ENCODE measurements at places on chromosomes 4 and X. TPM values are rescaled to one million over a fixed set of nuclear protein-coding genes. Genes with fewer than 3 reads are reported as not detected.
A peak's percentile ranks its signal among the peaks of the same experiment; 100 is the strongest.

The APLN gene
- total RNA-seq = 0.39 TPM

The PARM1 gene
- not detected for total RNA-seq

The GUCY1B1 gene
- total RNA-seq = 0.30 TPM

The FAM120C gene
- 10.6 TPM for total RNA-seq

The CCNA2 gene
- 74.7 TPM for total RNA-seq

The TREX2 gene
- 0.94 TPM for total RNA-seq

- no peak for DNase-seq
- no peak overlapping the region for H3K4me3 ChIP-seq
- H3K36me3 ChIP-seq = no peaks in the 10 kb centered on the region
- H3K4me1 ChIP-seq = no peaks in the 10 kb centered on the region
- H3K27me3 ChIP-seq = no peaks in the 10 kb centered on the region
- H3K27ac ChIP-seq = no peak overlapping the region
These were observed 60.3 kb downstream of the ALPK1 start for GRCh38 chr4:112357453-112357852.

DNA sequence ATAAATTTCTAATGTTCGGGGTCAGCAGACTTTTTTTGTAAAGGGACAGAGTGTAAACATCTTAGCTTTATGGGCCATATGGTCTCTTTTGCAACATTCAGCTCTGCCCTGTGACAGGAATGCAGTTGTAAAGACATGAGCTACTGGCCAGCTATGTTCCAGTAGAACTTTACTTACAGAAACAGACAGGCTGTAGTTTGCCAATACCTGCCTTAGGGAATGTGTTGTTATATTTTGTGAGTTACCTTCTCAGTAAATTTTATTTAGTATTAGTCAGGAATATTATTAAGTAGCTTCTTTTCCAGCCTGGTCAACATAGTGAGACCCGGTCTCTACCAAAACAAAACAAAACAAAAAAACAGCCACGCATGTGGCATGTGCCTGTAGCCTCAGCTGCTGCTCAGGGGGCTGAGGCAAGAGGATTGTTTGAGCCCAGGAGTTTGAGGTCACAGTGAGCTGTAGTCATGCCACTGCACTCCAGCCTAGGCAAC is 48.7 kb downstream of the HTT start:
- H3K4me3 ChIP-seq = no peak overlapping the region
- H3K27me3 ChIP-seq = no peaks in the 10 kb centered on the region
- no peak for DNase-seq
- H3K27ac ChIP-seq = no peak overlapping the region

GRCh38 chr4:73576381-73576780 is 43.9 kb downstream of the RASSF6 start:
- H3K36me3 ChIP-seq = no peaks in the 10 kb centered on the region
- peaks cover 1% of the 10 kb centered on the region for H3K27me3 ChIP-seq
- no peak overlapping the region for H3K4me3 ChIP-seq
- no peak overlapping the region for H3K27ac ChIP-seq
- no peaks in the 10 kb centered on the region for H3K4me1 ChIP-seq

GRCh38 chr4:79852305-79852730 is 220.7 kb downstream of the ANTXR2 start:
- no peaks in the 10 kb centered on the region for H3K4me1 ChIP-seq
- H3K4me3 ChIP-seq = no peak overlapping the region
- no peaks in the 10 kb centered on the region for H3K36me3 ChIP-seq
- no peak for DNase-seq
- H3K27me3 ChIP-seq = no peaks in the 10 kb centered on the region

- H3K4me1 ChIP-seq = no peaks in the 10 kb centered on the region
- H3K27ac ChIP-seq = no peak overlapping the region
- no peaks in the 10 kb centered on the region for H3K27me3 ChIP-seq
- no peak overlapping the region for H3K4me3 ChIP-seq
These were observed 251.6 kb downstream of the USP46 start for GRCh38 chr4:52407545-52407944.

DNA sequence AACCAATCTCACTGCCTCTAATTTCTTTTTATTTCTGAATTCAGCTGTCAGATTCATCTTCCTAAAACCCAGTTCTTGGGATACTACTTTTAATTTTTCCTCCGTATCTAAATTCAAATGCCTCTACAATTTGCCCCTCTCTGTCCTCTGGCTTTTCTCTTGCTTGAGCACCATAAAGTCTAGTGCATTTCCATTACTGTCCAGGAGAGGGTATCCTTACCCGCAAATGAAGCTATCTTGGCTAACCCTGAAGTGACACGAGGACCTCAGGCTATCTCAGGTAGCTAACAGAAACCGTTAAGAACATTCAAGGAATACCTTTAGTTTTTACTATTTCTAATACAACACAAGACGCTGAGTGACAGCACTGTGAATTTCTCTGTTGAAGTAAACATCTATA is 49.4 kb upstream of the PRR32 start:
- no peak overlapping the region for H3K27ac ChIP-seq
- no peak for DNase-seq
- no peak overlapping the region for H3K4me3 ChIP-seq

- H3K27me3 ChIP-seq = no peaks in the 10 kb centered on the region
- H3K36me3 ChIP-seq = peaks cover 16% of the 10 kb centered on the region
These were observed 62.1 kb downstream of the TBC1D14 start for GRCh38 chr4:6971536-6972374.

GRCh38 chr4:21991050-21991449 is 42.5 kb upstream of the KCNIP4 start:
- H3K36me3 ChIP-seq = no peaks in the 10 kb centered on the region
- H3K4me3 ChIP-seq = no peak overlapping the region
- H3K27me3 ChIP-seq = no peaks in the 10 kb centered on the region
- no peaks in the 10 kb centered on the region for H3K4me1 ChIP-seq

- peak overlapping the region; percentile 87 for H3K4me3 ChIP-seq
- H3K4me1 ChIP-seq = peaks cover 61% of the 10 kb centered on the region
- DNase-seq = peak; percentile 83
- peak overlapping the region; percentile 99 for H3K27ac ChIP-seq
- H3K27me3 ChIP-seq = no peaks in the 10 kb centered on the region
These were observed 29.2 kb upstream of the ASMTL start for GRCh38 chrX:1481636-1482529.

DNA sequence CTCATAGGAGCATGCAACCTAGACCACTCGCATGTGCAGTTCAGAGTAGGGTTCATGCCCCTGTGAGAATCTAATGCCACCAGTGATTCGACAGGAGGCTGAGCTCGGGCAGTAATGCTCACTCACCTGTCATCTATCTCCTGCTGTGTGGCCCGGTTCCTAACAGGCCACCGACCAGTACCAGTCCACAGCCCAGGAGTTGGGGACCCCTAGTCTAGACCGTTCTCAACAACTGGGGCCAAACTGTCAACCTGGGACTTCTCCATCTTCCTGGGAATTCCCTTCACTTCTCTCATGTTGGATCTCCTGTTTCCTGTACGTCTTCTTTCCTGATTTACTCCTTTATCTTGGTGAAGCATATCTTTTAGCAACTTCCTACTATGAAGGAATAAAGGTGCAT is 79.4 kb upstream of the HELT start:
- DNase-seq = no peak
- no peak overlapping the region for H3K4me3 ChIP-seq
- no peaks in the 10 kb centered on the region for H3K36me3 ChIP-seq
- no peak overlapping the region for H3K27ac ChIP-seq

- no peak for DNase-seq
- no peaks in the 10 kb centered on the region for H3K36me3 ChIP-seq
- H3K27me3 ChIP-seq = no peaks in the 10 kb centered on the region
- H3K27ac ChIP-seq = no peak overlapping the region
These were observed 8.2 kb upstream of the CNOT6L start for GRCh38 chr4:77827343-77827742.

DNA sequence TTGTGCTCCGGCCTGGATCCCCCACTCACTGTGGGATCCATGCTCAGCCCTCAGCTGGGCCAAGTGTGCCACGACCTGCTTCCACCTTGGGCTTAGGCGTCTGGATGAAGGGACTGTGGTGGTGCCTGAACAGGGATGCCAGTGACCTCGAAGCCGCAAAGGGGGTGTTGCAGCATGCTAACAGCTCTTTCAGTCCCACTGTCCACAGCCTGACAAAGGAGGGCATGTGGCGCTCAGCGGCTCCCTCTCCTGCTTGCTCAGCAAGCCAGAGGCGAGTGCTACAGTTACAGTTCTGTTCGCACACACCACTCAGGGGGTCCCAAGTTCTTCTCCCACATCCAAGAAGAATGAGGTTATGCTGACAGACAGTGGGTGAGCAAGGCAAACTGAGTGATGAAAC is 5.2 kb upstream of the IGBP1 start:
- no peak overlapping the region for H3K4me3 ChIP-seq
- peaks cover 7% of the 10 kb centered on the region for H3K4me1 ChIP-seq
- DNase-seq = no peak

- H3K4me1 ChIP-seq = peaks cover 46% of the 10 kb centered on the region
- H3K27me3 ChIP-seq = no peaks in the 10 kb centered on the region
- peaks cover 33% of the 10 kb centered on the region for H3K36me3 ChIP-seq
- H3K4me3 ChIP-seq = peak overlapping the region; percentile 45
- peak overlapping the region; percentile 63 for H3K27ac ChIP-seq
- DNase-seq = peak; percentile 46
These were observed 124.7 kb downstream of the CAMK2D start for GRCh38 chr4:113636877-113637276.

- H3K27me3 ChIP-seq = peaks cover 69% of the 10 kb centered on the region
- H3K4me3 ChIP-seq = no peak overlapping the region
- H3K36me3 ChIP-seq = no peaks in the 10 kb centered on the region
- DNase-seq = no peak
- no peak overlapping the region for H3K27ac ChIP-seq
These were observed 405 bp upstream of the ZAR1 start for GRCh38 chr4:48489683-48490011.

DNA sequence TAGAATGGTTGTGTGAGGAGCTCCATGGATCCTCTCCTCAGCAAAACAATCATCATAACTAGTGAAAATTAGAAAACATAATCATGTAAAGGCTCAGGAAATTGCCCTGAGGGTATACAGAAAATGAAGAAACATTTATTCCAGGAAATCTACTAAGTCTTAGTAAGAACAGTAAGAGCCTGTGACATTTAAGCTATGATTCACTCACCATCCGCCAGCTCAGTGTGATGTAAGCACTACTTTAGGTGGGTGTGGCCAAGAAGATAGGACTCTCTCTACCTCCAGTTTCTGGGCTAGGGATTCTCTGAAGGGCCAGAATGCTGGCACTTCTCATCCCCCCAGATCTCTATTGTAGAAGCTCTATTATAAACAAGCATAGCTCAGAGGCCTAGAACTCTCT is 147.5 kb downstream of the DLG3 start:
- peak overlapping the region; percentile 72 for H3K27ac ChIP-seq
- peaks cover 18% of the 10 kb centered on the region for H3K4me1 ChIP-seq
- peak; percentile 8 for DNase-seq
- peaks cover 5% of the 10 kb centered on the region for H3K36me3 ChIP-seq

- no peaks in the 10 kb centered on the region for H3K36me3 ChIP-seq
- H3K4me1 ChIP-seq = no peaks in the 10 kb centered on the region
- DNase-seq = no peak
- peaks cover 2% of the 10 kb centered on the region for H3K27me3 ChIP-seq
- no peak overlapping the region for H3K4me3 ChIP-seq
These were observed 473.7 kb upstream of the RPS6KA3 start for GRCh38 chrX:20740443-20740842.

DNA sequence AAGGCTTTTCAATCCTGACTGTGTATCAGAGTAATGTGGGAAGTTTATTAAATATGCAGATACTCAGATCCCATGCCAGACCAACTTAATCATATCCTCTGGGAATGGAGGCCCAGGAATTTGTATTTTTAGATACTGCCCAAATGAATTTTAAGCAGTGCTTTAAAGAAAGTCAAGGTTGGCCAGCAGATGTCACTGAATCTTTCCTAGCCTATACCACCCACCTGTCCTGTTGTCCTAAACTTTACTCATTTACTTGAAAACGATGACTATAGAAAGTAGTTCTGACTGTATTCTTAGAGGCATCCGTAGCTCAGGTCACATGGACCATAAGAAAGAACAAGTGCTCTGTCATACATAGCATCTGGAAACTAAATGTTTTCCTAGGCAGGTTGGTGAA is 79.9 kb downstream of the AMOT start:
- DNase-seq = no peak
- H3K4me3 ChIP-seq = no peak overlapping the region
- no peak overlapping the region for H3K27ac ChIP-seq
- no peaks in the 10 kb centered on the region for H3K36me3 ChIP-seq

DNA sequence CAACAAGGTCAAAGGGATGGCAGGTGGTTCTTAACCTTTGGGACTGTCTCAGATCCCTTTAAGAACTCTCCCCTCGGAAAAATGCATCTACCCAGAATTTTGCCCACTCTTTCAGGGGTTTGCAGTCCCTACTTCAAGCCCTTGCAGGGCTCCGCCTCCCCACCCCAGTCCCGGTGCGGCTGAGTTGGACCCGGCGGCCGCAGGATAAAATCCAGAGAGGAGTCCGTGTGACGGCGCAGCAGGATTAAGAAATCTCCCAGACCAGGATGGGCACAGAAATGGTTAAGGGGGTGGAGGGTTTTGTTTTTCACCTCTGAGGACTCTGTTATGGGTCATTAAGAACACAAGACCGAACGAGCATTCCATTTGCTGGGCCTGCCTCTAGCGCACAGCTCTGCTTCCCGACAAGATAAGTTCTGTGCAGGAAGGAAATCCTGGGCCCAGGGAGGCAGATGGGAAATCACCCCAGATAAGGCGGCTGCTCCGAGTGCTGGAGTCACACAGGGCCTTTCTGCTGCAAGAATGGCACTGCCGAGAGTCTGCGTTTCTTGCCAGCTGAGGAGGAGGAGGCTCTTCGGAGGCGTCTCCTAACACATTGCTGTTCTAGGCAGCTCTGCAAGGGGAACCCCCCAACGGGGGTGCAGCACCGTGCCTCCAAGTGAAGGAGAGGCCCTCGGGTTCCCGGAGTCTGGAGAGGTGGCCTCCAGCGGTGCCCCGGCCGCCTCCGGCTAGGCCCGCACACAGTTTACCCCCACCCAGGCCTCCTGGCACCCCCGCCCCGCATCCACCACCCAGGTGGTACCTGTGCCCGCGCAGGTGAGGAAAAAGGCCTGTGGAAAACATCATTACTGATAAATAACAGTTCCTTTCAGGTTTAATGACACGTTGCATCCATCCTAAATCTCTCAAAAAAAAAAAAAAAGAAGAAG is 277.6 kb downstream of the BCOR start:
- H3K27me3 ChIP-seq = peaks cover 2% of the 10 kb centered on the region
- H3K4me1 ChIP-seq = peaks cover 28% of the 10 kb centered on the region
- H3K27ac ChIP-seq = no peak overlapping the region
- H3K36me3 ChIP-seq = peaks cover 4% of the 10 kb centered on the region
- DNase-seq = no peak
- peak overlapping the region; percentile 55 for H3K4me3 ChIP-seq

GRCh38 chrX:150372280-150372679 is 9.2 kb downstream of the MAMLD1 start:
- no peak overlapping the region for H3K4me3 ChIP-seq
- H3K36me3 ChIP-seq = peaks cover 13% of the 10 kb centered on the region
- no peak for DNase-seq
- H3K4me1 ChIP-seq = peaks cover 1% of the 10 kb centered on the region

- H3K36me3 ChIP-seq = no peaks in the 10 kb centered on the region
- H3K27ac ChIP-seq = no peak overlapping the region
- H3K27me3 ChIP-seq = no peaks in the 10 kb centered on the region
- H3K4me3 ChIP-seq = no peak overlapping the region
- H3K4me1 ChIP-seq = no peaks in the 10 kb centered on the region
These were observed 11.8 kb downstream of the HTN1 start for GRCh38 chr4:70062000-70062399.

GRCh38 chr4:99405433-99406115 is 29.6 kb downstream of the ADH7 start:
- no peaks in the 10 kb centered on the region for H3K36me3 ChIP-seq
- no peak overlapping the region for H3K27ac ChIP-seq
- H3K4me3 ChIP-seq = no peak overlapping the region
- H3K4me1 ChIP-seq = peaks cover 21% of the 10 kb centered on the region
- peaks cover 10% of the 10 kb centered on the region for H3K27me3 ChIP-seq
